ENCODE measurements at places on chromosomes 3 and 15. TPM values are rescaled to one million over a fixed set of nuclear protein-coding genes. Genes with fewer than 3 reads are reported as not detected.

DNA sequence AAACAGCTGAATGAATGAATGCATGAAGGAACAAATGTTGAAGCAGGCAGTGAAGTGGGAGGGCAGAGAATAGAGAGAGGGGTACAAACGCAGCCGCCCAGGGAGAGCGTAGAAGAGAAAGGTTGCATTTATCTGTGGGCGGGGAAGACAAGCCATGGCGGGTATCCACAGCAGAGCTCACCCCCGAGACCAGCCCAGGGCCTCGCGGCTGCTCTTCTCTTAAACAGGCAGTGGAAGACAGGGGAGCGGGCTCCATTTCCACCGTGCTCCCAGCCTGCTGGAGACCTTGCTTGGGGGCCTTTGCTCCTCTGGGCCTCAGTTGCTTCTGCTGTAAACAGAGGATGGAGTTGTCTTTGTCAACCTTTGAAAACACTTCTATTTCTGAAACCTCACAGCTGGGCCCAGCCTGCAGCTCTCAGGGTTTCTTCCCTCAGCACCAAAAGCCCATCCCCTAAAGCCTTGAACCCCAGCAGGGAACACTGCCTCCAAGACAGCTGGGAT, 259.5 kb downstream of the UACA start:
- DNase-seq: no peak

GRCh38 chr3:50293079-50293801, 1.0 kb upstream of the IFRD2 start:
- no peak for DNase-seq

SLC51B gene
- total RNA-seq: not detected

DNA sequence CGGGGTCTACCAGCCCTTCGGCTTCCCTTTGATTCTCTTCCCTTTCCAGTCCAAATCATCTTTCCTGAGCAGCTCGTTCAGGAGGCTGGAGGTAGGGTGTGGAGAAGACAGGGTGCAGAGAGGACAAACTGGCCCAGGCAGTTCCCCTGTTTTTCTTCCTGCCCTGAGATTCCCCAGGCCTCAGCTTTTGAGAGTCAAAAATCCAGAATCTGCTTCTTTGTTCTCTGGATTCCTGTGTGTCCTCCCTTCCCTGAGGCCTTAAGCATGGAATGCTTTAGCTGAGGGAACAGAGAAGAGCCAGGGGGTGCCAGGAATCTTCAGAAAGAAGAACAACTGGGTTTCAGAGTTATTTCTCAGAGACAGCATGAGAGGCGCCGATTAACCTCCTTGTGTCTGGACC, 26.7 kb upstream of the LRTM1 start:
- no peak for DNase-seq

SCAMP5 gene
- total RNA-seq: 6.9 TPM

- no peak for DNase-seq
Measured at GRCh38 chr15:84681831-84682230, 23.8 kb upstream of the NMB start.

DNA sequence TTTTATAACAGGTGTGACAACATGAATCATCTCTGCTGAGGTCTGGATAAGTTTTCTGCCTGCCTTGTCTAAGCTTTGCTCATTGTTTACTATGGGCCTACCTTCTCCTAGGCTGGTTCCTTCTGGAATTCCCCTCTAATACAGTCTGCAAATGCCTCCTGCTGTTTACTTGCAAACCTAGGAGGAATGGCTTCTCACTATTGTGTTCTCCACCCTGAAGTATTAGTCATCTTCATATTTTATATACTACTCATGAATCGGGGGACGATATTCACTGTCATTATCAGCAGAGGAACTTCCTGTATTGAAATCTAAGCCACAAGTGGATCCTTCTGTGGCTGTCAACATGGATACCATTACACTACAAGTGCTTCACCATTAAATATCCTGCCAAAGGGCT, 154.8 kb downstream of the PLCL2 start:
- DNase-seq: no peak

DNA sequence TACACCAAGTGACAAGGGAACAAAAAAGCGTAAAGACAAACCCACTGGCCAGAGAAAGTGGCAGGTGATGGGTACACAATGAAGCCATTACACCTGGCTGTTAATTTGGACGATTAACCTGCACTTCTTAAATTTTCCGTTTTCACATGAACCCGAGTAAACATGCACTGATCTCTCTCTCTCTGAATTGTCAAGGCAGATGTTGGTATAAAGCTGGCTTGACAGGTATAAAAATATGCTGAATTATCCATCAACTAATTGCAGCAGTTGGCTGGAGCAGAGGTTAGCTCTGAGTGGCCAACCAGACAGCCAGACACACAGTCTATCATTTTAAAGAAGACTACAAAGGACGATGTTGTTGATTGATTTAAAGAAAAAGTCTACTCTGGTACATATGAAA, 561.7 kb upstream of the ALCAM start:
- DNase-seq: no peak

FOXB1 gene
- not detected for total RNA-seq

GRCh38 chr3:97958396-97958795, 13.8 kb downstream of the RIOX2 start:
- DNase-seq: no peak

P4HTM gene
- total RNA-seq: 30.9 TPM

DNA sequence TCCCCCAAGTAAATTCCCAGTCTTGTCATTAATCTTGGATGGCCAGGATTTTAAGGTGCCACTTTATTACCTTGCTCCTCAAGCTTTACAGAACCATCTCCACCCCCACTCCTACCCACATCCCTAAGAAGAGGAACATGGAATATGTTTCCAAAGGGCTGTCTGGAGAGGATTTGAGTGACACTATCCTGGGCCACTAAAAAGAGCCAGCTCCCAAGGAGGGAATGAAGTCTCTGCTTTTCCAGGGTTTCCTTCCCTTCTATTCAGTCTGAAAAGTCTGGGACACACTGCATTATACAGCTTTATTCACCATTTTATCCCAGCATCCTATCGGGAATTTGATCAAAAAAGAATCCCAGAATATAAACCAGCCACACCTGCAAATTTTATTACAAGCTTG, 35.6 kb upstream of the MECOM start:
- no peak for DNase-seq

NAALADL2 gene
- 77.5 TPM for total RNA-seq

GRCh38 chr15:94293411-94294402, 62.3 kb downstream of the MCTP2 start:
- DNase-seq: no peak

- DNase-seq: no peak
Measured at GRCh38 chr3:100027321-100027720, 87.0 kb downstream of the FILIP1L start.

DNA sequence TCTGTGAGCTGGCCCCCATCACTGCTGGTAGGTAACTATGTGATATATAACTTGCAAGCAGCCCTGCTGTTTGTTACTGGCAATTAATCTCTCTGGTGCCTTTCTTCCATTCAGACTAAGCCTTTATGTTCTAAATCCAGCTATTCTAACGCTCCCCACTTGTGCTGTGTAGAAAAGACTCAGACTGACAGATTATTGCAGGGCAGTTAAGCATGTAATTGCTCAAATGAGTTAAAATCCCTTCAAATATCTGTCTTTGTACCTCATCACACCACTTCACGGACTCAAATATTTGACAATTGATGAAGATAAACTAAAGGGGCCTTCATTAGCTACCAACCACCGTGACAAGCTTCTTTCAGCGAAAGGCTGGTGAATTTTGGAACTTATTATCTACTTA, 416.2 kb downstream of the NR2F2 start:
- DNase-seq: no peak

OR5AC2 gene
- not detected for total RNA-seq

DNA sequence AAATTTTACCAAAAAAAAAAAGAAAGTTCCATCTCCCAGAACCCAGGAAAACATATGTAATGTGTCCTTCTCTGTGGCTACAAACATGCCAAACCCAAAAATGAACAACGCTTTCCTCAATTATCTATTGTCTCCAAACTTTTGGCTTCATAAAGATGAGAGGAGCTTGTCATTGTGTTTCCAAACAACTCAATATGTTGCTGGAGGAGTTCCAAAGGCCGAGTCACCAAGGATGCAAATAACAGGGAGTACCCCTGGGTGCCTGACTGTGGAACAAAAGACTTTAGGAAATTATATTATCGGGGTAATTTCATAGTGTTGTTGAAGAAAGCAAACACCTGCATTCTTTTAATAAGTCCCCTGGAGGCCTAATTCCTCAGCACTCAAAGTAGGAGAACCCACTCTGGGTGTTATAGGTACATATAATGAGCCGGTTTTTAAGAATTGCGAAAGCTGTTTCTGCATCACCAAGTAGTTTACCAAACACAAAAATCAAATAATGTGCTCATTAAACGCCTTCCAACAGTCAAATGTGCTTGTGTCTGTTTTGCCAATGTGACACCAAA, 206.3 kb upstream of the PRICKLE2 start:
- DNase-seq: no peak

- no peak for DNase-seq
Measured at GRCh38 chr3:78863306-78864203, 904.2 kb downstream of the ROBO1 start.

CCK gene
- total RNA-seq: not detected

- DNase-seq: no peak
Measured at GRCh38 chr15:29116970-29117700, 152.5 kb downstream of the NSMCE3 start.

GRCh38 chr3:64903006-64903405, 215.2 kb upstream of the ADAMTS9 start:
- peak; percentile 71 for DNase-seq

- no peak for DNase-seq
Measured at GRCh38 chr3:185507883-185508282, 9.0 kb upstream of the TMEM41A start.

GRCh38 chr3:135558906-135559305, 406.6 kb upstream of the PPP2R3A start:
- DNase-seq: no peak

DNA sequence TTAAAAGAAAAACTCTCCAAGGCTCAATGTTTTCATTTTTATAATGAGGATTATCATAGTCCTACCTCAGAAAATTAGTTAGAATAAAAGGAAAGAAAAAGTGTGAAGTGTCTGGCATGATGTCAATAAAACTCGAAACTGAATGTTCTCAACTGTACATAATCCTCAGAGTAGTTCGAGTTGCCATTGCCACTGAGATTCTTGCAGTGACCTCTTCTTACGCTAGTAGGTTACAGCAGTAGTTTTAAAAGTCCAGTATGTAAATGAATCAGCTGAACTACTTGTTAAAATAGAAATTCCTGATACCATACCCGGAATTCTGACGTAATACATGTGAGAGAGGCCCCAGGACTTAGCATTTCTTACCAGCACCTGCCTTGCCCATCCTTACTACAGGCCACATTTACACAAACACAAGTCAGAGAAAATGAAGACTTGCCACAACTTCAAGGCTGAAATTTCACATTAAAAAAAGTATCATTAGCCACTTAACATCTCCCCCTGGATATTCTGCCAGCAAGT, 502.6 kb downstream of the FGF12 start:
- DNase-seq: no peak

DNA sequence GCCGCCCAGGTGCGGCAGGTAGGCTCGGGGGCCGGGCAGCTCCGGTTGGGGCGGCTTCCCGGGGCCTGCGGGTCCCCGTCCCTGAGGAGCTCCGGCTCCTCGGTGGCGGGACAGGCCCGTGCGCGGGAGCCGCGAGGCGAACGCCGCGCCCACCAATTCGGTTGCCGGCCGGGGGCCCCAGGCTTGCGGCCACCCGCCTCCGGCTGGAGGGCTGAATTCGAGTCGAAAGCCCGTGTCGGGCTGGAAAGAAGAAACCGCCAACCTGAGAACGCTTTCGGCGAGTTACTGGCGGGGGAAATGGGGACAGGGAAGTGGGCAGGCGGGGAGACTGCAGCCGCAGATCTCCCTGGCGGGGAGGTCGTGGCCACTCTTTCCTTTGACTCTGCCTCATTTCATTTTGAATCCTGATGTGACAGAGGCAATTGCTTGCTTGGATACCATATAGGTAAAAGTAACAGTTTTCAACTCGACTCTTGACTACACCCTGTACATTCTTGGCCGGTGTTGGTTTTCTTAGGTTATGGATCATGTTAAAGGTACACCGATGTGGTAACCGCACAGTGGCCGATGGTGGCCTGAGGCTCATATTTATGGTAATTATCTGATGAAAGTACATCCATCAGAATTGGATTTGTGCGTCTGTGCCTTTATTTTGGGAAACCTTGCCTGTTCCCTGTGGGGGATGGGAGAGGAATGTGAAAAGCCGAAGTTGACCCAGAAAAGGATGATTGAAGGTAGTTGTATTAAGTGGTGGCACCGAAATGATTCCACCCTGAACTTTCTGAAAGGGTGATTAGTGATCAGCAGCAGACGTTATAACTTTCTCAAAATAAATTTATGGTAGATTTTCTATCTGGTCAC, 1.7 kb downstream of the B3GNT5 start:
- no peak for DNase-seq

DNA sequence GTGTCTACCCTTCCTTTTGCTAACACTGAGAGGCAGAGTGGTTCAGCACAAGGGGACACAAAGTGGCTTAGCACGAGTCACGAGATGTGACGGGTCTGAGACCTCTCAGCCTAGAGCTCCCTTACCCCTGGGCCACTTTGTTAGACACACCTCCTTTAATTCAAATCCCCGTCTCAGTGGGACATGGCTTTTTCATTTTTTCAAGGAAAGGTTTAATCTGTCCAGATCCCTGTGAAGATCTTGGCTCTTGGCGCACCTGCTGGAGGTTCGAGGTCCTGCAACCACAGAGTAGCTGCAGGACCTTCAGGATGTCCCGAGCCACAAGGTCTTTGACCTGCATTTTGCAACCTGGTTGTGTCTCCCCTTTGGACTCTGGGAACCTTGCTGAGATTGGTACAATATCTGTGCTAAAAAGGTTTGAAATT, 52.0 kb downstream of the LPP start:
- no peak for DNase-seq

RLBP1 gene
- total RNA-seq: not detected

C3orf85 gene
- not detected for total RNA-seq

SSUH2 gene
- total RNA-seq: 0.90 TPM

DNA sequence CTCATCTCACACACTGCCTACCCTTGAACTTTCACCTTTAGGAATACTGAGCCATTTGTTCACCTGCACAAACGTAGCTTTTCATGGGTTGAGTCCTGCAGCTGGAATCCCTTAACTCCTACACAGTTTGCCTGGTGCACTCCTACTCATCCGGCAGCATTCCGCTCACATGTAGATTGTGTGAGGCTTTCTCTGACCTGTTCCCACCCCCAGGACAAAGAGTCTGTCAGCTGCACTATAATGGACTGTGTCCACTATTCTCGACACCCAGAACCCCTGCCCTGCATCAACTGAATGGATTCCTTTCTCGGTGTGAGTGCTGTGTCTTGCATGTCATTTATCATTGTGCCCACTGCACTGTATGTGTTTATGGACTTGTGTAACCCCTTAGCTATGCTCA, 54.9 kb downstream of the EPHB3 start:
- no peak for DNase-seq

- DNase-seq: peak; percentile 82
Measured at GRCh38 chr15:49902685-49903501, 216.1 kb downstream of the ATP8B4 start.

Data from urinary bladder (tissue), 4 donors.